ENCODE measurements at places on chromosomes 16 and 17.

DNA sequence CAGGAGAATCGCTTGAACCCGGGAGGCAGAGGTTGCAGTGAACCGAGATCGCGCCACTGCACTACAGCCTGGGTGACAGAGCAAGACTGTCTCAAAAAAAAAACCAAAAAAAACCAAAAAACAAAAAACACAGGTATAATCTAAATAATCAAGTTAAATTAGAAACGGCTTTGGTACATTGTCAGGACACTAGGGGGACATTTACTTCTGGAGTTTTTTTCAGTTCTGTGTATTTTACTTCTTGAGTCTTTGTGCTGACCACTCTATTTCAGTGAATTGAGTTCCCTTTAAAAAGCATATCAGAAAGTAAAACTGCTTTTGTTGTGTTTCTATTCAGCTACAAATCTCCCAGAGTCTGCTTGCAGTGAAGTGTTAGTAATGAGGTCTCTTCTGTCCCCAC, 36.3 kb downstream of the DHRS7B start:
- DNase-seq, result no peak

DNA sequence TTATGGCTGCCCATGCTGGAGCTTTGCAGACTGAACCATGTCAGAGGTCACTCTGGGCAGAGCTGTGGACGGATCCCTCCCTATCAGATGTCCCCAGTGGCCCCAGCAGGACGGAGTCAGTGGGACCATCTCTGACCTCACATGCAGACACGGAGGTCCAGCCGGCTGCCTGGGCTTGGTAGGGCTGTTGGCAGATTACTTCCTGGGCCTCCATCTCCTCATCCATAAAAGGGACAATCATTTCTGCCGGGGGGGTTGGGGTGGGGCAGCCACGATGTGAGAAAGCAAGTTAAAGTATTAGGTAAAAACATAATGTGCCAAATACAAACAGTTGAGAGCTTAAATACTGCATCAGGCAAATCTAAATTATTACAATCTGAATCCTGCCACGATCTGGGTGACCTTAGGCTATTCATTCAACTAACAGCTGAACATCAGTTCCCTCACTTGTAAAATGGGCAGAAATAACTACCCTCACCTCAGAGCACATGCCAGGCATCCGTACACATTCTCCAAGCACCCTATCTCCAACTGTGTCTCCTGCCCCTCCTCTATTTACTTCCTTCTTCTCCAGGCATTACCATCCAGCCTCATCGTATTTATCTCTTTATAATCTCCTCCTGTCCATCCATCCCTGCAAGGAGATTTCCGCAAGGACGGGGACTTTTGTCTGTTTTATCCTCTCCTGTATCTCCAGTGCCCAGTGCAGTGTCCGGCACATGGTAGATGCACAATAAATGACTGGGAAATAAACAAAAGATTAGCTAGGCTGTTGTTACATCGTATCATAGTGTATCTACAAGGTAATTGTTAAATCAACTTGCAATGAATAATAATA, 192.3 kb upstream of the FOXF1 start:
- DNase-seq, result no peak

- DNase-seq, result no peak
These were observed 27.4 kb upstream of the MSI2 start for GRCh38 chr17:57228911-57229310.

GRCh38 chr17:3944485-3945388, 19.5 kb downstream of the ATP2A3 start:
- peak; percentile 33 for DNase-seq

DNA sequence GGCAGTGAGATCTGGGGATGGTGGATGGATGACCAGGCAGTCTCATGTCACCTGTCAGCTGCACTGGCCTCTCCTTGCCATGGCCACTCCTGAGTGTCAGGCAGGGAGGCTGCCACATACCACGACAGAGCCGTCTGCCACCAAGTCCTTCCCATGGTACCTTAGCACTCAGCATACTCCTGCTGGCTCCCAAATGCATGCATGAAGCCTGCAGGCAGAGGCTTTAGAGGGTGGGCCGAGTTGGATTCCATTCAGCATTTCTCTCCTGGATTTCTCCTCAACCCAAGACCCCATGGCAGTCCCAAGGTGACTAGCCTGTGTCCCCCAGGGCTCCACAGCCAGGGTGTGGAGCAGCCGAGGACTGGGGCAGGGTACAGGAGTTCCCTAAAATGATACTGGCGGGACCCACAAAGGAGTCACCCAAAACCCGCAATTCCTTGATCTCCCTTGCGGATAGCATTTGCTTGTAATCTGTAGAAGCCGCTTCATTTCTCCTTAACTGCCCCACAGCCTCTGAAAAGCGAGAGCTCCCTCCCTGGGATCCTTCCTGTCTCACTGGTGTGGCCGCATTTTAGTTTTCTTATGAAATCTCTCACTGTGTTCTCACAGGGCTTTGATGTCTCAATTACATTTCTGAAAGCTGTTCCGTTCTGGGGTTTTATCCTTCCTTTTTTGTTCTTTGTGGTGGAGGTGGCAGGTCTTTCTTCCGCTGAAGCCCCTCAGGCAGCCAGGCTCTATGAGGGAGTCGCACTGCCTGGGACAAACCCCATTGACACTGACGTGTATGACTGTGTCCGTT, 141.4 kb downstream of the SOCS1 start:
- peak; percentile 52 for DNase-seq

GRCh38 chr16:49496656-49497055, 123.1 kb downstream of the C16orf78 start:
- DNase-seq, result no peak

DNA sequence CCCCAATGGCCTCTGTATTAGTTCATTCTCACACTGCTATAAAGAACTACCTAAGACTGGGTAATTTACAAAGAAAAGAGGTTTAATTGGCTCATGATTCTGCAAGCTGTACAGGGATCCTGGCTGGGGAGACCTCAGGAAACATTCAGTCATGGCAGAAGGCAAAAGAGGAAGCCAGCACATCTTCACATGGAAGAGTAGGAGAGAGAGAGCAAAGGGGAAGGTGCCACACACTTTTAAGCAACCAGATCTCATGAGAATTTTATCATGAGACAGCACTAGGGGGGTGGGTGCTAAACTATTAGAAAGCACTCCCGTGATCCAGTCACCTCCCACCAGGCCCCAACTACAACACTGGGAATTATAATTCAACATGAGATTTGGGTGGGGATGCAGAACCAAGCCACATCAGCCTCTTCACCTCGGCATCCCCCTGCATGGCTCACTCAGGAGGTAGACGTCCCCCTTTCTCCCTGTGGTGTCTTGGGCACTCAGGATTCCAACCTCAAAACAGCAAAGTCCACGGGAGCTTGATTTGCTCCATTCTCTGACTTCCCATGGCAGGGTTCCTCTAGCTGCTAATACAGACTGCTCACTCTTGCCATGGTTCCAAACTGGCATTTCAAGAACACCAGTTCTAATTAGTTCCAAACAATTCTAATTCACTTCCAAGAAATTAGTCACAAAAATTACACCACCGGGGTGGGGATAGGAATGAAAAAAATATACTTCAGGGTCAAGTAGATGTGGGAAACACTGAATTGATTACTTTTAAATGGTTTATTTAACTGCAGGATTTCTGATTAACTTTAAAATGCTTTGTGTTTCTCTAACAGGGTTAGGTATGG, 203.8 kb upstream of the HSBP1 start:
- no peak for DNase-seq
